ENCODE measurements at places on chromosomes 6 and 20.

GRCh38 chr6:89787660-89788328, 31.8 kb downstream of the MDN1 start:
- DNase-seq, result no peak

- DNase-seq, result no peak
These were observed 111.9 kb downstream of the JARID2 start for GRCh38 chr6:15357782-15358181.

DNA sequence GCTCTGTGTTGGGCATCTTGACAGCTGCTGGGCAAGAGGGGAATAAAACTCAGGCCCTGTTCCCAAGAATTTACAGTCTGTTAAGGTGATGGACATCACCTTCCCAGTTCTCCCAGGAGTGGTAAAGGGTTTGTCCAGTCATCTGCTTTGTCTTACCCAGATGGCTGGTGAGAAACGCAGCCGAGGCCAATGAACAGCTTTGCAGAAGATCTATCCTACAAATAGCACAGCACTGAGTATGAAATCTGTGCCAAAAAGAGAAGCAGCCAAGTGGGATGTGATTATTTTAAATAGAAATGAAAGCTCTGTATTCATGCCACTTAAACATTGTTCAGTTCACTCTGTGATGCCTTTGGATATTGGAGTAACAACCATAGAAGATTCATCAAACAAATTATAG, 132.7 kb upstream of the SLC22A16 start:
- no peak for DNase-seq

DNA sequence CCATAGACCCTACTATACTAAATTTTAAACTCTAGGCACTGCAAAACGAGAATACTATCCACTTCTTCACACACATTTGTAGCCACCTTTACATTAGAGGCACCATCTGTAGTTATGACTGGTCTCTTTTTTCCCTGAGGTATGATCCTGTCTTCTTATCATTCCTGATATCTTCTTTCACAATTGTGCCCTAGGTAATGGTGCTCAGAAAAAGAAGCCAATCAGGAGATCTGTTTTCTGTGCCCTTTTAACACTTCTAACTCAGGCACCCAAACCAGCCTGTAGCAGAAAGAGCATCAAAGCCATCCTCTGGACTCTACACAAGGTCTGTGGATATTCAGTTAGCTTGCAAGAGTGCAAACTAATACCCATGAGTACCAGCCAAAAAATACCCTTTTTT, 149.7 kb upstream of the SGK1 start:
- no peak for DNase-seq

GRCh38 chr6:157343732-157344131, 20.4 kb upstream of the TMEM242 start:
- DNase-seq, result no peak

DNA sequence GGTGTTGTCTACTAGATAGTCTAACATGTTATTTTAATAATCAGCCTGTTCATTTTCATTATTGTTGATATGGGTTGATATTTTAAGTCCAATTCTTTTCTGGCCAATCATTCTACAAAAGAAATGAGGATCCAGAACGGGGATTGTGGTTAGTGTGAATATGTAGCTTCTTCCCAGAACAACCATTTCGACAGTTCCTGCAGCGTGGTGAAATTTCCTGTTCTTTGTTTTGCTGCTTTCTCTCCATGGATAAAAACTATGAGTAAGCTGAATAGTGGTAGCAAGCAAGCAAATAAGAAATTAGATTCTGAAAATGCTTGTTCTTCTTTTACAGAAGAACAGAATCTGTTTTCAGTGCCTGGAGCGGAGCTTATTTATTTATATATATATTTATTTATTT, 65.5 kb upstream of the F13A1 start:
- no peak for DNase-seq

GRCh38 chr6:2866171-2866846, 24.6 kb upstream of the SERPINB1 start:
- no peak for DNase-seq

DNA sequence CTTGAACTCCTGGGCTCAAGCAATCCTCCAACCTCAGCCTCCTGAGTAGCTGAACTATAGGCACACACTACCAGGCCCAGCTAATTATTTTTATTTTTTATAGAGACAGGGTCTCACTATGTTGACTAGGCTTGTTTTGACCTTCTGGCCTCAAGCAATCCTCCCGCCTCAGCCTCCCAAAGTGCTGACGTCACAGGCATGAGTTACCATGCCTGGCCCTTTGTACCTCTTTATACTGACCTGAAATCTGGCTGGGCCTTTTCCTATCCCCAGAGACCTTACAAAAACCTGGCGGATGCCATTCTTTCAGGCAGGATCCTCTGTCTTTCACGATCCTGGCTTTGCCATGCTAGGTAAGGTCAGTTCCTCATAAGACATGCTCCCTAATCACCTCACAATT, 11.5 kb downstream of the WFDC3 start:
- no peak for DNase-seq

DNA sequence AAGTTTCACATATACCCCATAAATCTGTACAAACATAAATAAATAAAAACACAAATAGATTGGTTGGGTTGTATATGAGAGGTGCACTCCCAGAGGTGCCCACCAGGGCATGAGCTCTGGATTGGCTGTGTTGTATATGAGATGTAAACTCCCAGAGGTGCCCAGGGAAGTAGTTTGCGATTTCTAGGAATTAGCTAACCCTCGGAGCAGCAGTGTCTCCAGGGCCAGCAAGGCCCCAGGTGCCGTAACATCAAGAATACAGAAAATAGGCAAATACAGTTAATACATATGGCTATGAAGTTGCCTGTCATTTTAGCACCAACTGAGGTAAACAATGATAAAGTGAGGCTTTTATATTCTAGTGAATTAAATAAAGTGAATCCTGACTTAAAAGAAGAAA, 5.4 kb upstream of the GINM1 start:
- peak; percentile 21 for DNase-seq

GRCh38 chr20:6693178-6693807, 74.2 kb upstream of the BMP2 start:
- DNase-seq, result no peak

GRCh38 chr6:8948733-8949132, 513.4 kb upstream of the SLC35B3 start:
- no peak for DNase-seq

DNA sequence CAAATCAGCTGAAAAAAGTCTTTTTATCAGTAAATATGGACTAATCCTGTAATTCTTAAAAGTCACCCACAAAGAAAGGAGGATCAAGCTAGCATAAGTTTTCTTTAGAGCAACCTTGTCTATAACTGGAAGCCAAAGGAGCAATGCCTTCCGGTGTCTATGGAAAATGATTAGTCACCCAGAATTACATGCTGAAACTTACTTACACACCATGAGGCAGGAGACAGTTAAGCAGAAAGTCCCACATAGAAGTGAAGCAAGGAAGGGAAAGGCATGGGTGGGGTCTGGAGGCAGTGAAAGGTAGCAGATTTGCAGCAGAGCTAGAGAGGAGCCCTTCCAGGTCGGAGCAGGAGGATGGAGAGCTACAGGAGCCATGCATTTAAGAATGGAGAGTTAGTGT, 153.7 kb upstream of the RIPOR2 start:
- DNase-seq, result no peak

GRCh38 chr6:157741321-157741947, 81.6 kb upstream of the SNX9 start:
- no peak for DNase-seq

- peak; percentile 82 for DNase-seq
These were observed 19.4 kb upstream of the MRGBP start for GRCh38 chr20:62776692-62777527.

- DNase-seq, result no peak
These were observed 6.9 kb downstream of the SIGLEC1 start for GRCh38 chr20:3705491-3705969.

DNA sequence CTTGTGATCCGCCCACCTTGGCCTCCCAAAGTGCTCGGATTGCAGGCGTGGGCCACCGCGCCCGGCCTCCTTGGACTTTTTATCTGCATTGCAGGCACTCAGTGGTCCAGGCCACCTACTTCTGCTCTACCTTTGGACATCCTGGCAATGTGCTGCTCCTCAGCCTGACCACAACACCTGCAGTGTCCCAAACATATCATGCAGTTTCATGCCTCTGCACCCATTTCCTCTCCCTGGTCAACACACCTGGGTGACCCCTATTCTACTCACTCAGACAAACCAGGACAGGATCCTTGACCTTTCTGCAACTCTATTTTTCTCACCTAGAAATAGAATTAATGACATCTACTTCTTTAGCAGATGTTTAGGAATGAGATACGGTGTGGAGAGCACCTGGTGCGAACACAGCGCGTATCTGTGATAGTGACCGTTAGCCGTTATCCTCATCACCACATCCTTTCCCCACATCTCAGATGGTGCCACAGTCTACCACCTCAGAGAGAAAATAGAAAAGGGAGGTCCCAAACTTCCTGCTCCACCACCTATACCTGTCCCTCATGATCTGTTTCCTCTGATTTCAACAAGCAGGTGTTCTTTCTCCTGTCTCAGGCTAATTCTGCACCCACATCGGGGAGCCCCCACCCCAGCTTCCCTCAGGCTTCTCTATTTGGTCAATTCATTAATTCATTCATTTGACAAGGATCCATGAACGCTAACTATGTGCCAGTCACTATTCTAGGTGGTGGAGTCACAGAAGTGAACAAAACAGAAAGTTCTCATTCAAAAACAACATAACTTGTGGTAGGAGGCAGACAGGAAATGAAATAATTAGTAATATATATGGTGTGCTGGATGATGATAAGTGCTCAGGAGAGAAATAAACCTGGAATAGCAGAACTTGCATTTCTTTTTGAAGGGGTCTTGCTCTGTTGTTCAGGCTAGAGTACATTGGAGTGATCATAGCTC, 4.3 kb upstream of the BTN3A2 start:
- no peak for DNase-seq

GRCh38 chr20:36462440-36463211, 78.7 kb upstream of the MYL9 start:
- DNase-seq, result peak; percentile 24

DNA sequence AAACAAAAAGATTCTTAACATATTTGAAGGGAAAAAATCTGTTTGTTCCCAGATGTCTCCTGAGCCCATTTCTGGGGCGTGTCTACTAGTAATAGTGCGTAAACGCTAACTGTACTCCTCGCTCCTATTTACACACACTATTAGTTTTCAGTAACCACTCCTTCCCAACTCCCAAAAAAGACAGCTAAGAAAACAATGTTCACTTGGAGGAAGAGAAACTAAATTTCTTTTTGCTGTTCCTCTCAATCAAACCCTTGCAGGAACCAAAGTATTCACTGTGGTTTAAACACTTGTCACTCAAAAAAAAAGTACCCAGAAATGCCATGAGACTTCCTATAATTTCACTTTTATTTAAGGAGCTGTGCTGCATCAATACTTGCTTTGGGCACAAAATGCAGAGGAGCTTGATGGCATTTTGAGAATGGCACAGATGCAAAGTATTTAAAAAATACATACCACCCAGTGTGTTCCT, 118.2 kb downstream of the BACH2 start:
- no peak for DNase-seq

- no peak for DNase-seq
These were observed 14.2 kb downstream of the OR2A4 start for GRCh38 chr6:131687022-131687421.

GRCh38 chr6:77548662-77549366, 85.5 kb upstream of the HTR1B start:
- no peak for DNase-seq

GRCh38 chr20:46512943-46513844, at the start of gene ZNF334:
ZNF334 (minus strand) TSS chr20:46513559; CDS start chr20:46512102, 1,457 bp downstream.
- peak; percentile 48 for DNase-seq

GRCh38 chr6:158861686-158862381, 42.7 kb upstream of the EZR start:
- no peak for DNase-seq

DNA sequence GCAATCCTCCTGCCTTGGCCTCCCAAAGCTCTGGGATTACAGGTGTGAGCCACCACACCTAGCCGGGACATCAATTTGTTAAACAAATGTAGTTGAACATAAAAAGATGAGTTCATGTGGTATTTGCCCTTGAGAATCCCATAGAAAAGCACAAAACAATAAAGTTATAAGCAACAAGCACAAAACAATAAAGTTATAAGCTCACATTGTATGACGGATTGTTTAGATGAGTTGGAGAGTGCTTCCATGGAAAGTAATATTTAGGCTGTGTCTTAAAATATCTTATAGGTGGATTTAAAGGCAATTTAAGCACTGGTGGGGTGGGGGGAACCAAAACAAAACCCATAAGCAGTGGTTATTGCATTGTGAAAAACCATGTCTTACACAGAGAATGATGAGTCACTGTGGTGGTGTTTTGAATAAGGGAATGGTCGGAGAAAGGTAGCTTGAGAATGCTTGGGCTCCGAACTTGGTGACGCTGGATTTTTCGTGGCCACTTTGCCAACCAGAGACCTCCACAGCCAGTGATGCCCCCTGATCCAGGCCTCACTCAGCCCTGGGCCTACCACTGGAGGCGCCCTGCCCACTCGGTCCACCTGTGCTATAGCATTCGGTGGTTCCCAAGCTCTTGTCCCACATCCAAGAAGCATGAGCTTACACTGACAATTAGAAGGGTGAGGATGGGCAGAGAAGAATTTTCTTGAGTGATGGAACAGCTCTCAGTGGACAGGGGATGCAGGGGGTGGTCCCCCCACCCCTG, 256.0 kb downstream of the CDKAL1 start:
- DNase-seq, result no peak

DNA sequence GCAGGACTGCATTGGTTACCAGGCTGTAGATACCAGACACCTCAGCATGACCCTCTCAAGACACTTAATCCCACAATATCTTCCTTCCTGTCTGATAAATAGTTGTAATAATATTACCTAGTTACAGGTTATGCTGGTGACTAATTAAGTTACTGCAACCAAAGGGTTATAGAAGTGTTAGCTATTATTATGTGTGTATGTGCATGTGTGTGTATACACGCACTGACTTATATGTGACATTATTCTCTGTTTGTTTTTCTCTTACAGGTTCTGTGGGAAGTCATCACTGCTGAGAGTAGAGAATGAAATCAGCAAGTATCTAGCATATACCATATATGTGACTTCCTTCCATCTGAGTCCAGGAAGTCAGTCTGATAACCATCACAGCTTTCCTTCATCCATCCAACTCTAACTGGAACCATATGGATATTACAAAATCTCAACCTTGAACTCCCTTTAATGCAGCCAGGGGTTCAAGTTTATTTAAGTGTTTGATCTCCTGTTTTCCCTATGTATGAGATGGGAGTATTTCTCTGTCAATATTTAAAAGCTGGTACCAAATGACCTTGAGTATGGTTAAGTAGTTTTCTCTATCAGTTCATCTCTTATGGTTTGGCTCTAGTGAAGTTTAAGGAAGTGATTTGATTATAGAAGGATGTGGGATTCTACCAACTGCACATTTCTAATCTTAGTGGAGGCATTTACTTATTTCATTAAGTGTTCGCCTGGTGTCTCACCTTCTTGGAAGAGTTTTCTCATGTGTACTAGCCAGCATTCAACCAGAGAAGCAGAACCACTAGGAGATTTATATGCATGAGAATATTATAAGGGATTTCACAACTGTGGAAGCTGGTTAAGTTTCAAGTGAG, 313.2 kb downstream of the HIVEP2 start:
- no peak for DNase-seq

GRCh38 chr20:3218307-3218988, 9.2 kb downstream of the ITPA start:
- DNase-seq, result peak; percentile 79

Data from activated CD4-positive, alpha-beta memory T cell treated with anti-CD3 and anti-CD28 coated beads, Interleukin-2, amount 10 ng/mL, durations not matched to agents 7 days and 5 days (primary cell).